ENCODE measurements at places on chromosomes 7 and 10.

- peak; percentile 98 for DNase-seq
These were observed 190.8 kb downstream of the MLLT10 start for GRCh38 chr10:21724687-21725367.

- no peak for DNase-seq
These were observed 536.0 kb upstream of the GALNT17 start for GRCh38 chr7:70595755-70596597.

GRCh38 chr10:96991313-96991841 lies 159.3 kb downstream of the LCOR start:
- DNase-seq = no peak

DNA sequence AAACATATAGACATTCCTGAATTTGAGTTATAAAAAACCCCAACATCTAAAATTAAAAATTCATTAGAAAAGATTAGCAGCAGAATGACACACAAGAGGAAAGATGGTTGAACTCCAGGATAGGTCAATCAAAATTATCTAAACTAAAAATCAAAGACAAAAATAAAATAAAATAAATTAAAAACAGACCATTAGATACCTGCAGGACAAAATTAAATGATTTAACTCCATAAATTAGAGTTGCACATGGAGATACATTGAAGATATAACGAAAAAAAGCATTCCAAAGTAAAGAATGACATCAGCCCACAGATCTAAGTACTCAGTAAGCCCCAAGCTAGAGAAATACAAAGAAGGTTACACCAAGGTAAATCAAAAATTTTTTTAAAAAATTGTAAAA lies 226.1 kb upstream of the SORCS1 start:
- no peak for DNase-seq

DNA sequence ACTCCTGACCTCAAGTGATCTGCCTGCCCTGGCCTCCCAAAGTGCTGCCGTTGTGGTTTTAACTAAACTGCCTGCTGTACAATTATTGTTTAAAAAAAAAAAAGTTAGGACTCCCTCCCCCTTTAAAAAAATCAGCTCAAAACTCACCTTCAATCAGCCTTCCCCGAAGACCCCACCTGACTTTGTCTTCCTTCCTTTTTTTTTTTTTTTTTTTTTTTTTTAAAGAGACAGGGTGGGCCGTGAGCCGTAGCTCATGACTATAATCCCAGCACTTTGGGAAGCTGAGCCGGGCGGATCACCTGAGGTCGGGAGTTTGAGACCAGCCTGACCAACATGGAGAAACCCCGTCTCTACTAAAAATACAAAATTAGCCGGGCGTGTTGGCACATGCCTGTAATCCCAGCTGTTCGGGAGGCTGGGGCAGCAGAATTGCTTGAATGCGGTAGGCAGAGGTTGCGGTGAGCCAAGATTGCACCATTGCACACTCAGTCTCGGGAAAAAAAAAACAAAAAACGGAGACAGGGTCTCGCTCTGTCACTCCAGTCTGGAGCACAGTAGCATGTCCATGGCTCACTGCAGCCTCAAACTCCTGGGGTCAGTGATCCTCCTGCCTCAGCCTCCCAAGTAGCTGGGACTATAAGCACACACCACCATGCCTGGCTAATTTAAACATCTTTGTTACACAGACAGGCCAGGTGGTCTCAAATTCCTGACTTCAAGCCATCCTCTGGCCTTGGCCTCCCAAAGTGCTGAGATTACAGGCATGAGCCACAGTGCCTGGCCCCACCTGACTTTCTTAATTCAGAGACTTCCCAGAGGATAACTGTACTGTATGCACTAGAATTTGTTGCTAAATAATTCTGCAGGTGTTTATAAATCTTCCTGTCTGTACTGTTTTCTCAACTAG lies 3.2 kb downstream of the FIS1 start:
- no peak for DNase-seq

Data from right lung (tissue), 10 donors.